ENCODE measurements at places on chromosomes 12 and 14. TPM values are rescaled to one million over a fixed set of nuclear protein-coding genes. Genes with fewer than 3 reads are reported as not detected.

The CLSTN3 gene
- total RNA-seq: 16.5 TPM

The KRT85 gene
- total RNA-seq: 0.24 TPM

The PTHLH gene
- 0.57 TPM for total RNA-seq

DNA sequence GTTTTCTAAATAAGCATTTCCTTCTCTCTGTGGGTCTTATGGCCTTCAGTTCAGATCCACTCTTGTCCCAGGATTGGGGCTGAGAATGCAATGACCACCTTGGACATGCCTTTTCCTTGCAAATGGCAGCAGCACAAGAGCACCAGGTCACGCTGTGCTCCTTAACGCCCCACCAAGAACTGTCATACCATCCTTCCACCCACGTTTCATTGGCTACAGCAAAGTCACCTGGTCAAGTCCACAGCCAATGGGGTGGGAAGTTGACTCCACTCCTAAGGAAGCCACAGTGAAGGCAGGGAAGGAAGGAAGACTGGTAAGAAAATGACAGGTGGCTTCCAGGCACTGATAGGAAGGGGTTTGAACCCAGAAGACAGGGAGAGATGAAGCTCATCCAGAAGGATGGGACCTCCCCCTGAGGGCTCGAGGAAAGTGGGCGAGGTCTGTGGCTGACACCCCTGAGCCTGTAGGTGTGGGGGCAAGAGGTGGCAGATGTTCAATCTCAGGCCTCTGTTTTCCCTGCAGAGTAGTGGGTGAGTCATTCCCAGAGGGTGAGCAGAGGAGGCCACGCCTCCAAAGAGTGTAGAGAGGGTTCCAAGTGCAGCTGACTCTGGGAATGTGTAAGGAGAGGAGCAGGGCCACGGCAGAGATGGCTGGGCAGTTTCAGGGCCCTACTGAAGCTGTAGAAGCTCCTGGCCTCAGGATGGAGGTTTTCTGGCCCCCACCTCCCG is 113.5 kb upstream of the VRK1 start:
- peaks cover 11% of the 10 kb centered on the region for H3K27me3 ChIP-seq
- H3K4me3 ChIP-seq: no peak overlapping the region
- H3K36me3 ChIP-seq: no peaks in the 10 kb centered on the region
- H3K27ac ChIP-seq: no peak overlapping the region
- H3K4me1 ChIP-seq: no peaks in the 10 kb centered on the region

Data from thymus (tissue), 14 donors.